GM06990 (cell line): ENCODE measurements at places on chromosomes 7 and 10.
A peak's percentile ranks its signal among the peaks of the same experiment; 100 is the strongest.

GRCh38 chr10:9296190-9296589 is 1241.7 kb downstream of the GATA3 start:
- no peak for DNase-seq

GRCh38 chr7:124031919-124032318 is 948 bp downstream of the TMEM229A start:
- DNase-seq = peak; percentile 3

DNA sequence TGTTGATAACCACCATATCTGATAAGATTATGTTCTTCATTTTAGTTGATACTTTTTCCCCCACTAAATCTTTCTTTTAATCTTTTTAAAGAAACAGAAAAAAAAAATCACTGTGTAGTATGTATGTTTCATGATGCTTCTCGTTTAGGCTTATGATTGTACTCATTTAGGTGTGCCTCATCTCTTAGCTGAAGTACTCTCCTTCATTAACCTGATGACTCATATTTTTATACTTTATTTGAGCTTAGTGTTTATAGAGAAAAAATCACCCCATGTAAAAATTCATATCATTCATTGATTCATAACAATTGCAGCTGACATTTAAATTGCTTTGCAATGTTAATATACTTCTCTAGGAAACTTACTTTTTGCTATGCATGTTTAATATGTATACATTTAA is 158.9 kb downstream of the MLLT10 start:
- DNase-seq = no peak

DNA sequence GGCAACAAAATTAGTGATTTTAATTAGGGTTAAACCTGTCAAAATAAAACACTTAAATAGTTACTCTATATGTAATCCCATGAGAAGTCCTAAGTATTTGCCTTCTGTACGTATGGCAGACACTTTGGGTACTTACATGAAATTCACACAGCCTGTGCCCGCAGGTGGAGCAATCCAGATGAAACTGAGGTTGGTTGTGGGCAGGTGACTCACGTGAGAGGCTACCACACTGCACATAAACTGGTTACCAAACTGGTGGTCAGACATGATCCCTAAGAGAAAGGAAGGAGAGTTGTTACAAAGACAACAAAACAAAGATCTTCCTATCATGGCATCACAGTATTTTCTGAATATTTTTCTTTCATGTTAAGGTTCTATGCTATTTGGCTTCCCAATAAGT is 156.1 kb downstream of the RELN start:
- DNase-seq = no peak

GRCh38 chr7:87837597-87837996 is 38.6 kb downstream of the SLC25A40 start:
- DNase-seq = no peak

DNA sequence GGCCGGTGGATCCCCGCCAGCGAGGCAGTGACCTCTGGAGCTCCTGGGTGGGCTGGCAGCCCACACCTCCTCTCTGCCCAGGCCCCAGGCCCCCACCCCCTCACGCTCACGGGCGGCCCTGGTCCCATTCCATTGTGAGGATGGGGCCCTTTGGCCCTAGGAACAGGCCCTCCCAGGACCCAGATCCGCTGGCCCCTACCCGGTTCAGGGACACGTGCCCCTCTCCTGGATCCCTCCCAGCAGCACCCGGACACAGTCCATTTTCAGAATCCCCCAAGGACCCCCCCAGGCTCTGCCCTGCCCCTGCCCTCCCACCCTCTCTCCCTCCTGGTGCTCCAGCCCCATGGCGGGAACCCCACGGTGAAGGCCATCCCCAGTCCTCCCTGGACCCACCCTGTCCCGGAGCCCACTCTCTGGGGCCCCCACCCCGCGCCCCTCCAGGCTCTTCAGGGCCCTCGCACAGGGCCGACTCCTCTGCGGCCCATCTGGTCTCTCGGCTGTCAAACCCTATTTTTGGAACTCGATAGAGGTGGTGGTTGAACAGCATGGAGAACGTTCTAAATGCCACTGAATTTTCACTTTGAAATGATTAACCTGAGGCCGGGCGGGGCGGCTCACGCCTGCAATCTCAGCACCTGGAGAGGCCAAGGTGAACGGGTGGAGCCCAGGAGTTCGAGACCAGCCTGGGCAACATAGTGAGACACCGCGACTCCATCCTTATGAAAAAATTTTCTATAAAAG is 8.1 kb downstream of the ADAP1 start:
- DNase-seq = no peak
